ENCODE measurements at places on chromosomes 4 and X. TPM values are rescaled to one million over a fixed set of nuclear protein-coding genes. Genes with fewer than 3 reads are reported as not detected.

Gene THAP9
- 41.3 TPM for total RNA-seq

GRCh38 chrX:50115973-50116372 lies 84.8 kb downstream of the AKAP4 start:
- H3K27me3 ChIP-seq, result no peaks in the 10 kb centered on the region
- H3K36me3 ChIP-seq, result no peaks in the 10 kb centered on the region
- H3K4me1 ChIP-seq, result no peaks in the 10 kb centered on the region
- no peak overlapping the region for H3K27ac ChIP-seq

Gene TRAM1L1
- total RNA-seq, result 4.5 TPM

Gene SMR3B
- total RNA-seq, result not detected

DNA sequence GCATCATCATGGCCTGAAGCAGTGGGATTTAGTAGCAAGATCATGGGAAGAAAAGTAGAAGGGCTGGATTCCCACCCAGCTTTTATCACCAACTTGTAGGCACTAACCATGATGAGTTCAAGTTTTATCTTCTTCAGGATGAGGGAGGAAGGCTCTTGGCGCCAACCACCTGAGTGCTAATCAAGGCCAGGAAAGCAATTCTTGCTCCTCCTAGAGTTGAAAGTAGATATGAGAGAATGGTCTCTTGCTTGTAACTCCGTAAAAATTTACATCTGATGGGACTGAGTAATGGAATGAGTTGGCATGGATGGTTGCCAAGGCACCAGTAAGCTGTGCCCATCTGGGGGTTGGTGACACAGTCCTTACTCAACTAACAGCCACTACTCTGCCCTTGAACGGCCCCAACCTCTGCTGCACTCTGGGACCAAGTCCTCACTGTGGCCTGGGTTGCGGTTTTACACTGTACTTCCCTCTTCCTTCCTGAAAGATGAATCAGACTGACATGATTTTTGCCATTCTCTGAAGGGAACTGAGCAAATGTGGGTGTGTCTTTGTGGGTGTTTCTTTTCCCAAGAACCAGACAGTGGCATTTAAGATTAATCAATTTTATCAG lies 39.4 kb upstream of the NDP start:
- H3K27me3 ChIP-seq, result no peaks in the 10 kb centered on the region
- no peaks in the 10 kb centered on the region for H3K36me3 ChIP-seq
- no peak overlapping the region for H3K27ac ChIP-seq
- no peak for DNase-seq
- no peaks in the 10 kb centered on the region for H3K4me1 ChIP-seq
- H3K4me3 ChIP-seq, result no peak overlapping the region

Measured in neural progenitor cell (in vitro differentiated cells).